Endothelial cell (in vitro differentiated cells): ENCODE measurements at places on chromosomes 11 and 22. TPM values are rescaled to one million over a fixed set of nuclear protein-coding genes. Genes with fewer than 3 reads are reported as not detected.

DNA sequence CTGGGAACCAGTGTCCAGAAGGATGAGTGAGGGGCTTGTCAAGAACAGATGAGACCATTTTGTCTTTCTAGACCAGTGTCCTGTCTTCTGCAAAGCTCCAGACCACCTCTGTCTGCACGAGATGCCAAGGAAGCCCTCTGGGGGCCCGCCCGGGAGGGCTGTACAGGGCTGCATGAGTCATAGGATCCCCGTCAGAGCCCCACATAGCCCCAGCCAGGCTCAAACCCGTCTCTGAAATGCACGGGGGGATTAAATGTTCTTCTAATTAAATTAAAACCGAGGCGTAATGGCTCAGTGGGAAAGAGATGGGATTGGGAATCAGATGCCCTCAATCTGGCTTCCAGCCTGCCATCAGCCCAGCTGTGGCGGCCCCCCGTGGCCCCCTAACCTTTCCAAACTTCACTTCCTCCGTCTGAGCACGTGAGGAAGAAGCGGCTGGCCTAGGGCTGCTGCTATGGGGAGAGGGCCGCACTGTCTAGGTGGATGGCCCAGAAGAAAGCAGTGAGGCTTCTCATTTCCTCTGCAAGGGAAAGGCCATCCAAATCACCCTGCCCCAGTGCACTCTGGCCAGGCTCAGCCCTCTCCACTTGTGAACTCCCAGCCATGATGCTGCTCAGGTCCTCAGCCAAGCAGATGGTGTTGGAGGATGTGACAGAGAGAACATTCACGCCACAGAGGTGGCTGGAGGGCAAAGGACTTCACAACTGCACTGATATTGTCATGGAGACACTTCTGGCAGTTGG is 32.8 kb downstream of the KCNQ1OT1 start:
- no peaks in the 10 kb centered on the region for H3K4me1 ChIP-seq
- no peak overlapping the region for H3K27ac ChIP-seq

- no peak overlapping the region for H3K27ac ChIP-seq
- no peaks in the 10 kb centered on the region for H3K36me3 ChIP-seq
- H3K4me1 ChIP-seq: peaks cover 3% of the 10 kb centered on the region
- DNase-seq: no peak
Observed at GRCh38 chr11:22234743-22235142, 41.9 kb downstream of the ANO5 start.

The FIBIN gene
- total RNA-seq: not detected

The RFPL1 gene
- total RNA-seq: not detected

The JAML gene
- total RNA-seq: 0.31 TPM

The SLC37A4 gene
- 21.9 TPM for total RNA-seq

DNA sequence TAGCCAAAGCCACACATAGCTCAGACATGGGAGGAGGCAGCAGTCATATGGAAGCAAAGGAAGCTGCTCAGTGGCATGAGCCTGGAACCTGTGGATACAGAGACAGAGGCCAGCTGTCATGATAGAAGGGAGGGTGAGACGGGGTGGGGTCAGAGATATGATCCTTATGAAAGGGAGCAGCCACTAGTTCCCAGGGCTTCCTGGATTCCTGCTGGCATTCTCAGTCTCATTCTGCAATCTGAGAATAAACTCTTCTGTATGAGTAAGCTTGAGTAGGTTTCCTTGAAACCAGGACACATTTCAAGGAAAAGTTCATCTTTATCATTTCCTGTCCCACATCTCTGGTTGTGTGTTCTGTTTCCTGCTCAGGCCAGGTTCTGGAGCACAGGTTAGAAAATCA is 220.2 kb upstream of the SNX19 start:
- no peaks in the 10 kb centered on the region for H3K27me3 ChIP-seq
- no peak overlapping the region for H3K27ac ChIP-seq
- no peak for DNase-seq
- H3K36me3 ChIP-seq: no peaks in the 10 kb centered on the region

GRCh38 chr11:31800398-31801265 is 10.5 kb downstream of the PAX6 start:
- H3K27me3 ChIP-seq: peaks cover 58% of the 10 kb centered on the region
- no peak overlapping the region for H3K27ac ChIP-seq
- DNase-seq: no peak

- H3K27me3 ChIP-seq: peaks cover 12% of the 10 kb centered on the region
- no peaks in the 10 kb centered on the region for H3K4me1 ChIP-seq
- H3K4me3 ChIP-seq: peak overlapping the region; percentile 78
- no peak overlapping the region for H3K27ac ChIP-seq
- DNase-seq: no peak
- peaks cover 27% of the 10 kb centered on the region for H3K36me3 ChIP-seq
Observed at GRCh38 chr22:50229370-50229769, 15.5 kb downstream of the TUBGCP6 start.

DNA sequence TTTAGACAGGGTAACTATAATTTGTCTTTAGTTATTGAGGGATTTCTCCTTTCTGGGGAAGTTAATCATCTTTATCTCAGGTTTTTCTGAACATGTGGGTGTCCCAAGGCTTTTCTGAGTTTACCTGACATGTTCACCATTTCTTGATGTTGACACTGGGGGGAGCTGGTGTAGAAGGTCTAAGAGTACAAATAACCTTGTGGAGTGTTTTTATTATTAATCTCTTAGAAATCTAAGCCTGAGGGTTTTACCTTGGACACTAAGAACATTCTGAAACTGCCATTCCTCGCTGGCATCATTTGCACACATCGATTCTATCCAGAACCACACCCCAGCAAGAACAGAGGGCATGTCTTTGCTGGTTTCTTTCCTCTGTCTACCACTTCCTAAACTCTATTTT is 15.6 kb upstream of the C11orf91 start:
- no peak overlapping the region for H3K4me3 ChIP-seq
- H3K27ac ChIP-seq: no peak overlapping the region
- H3K27me3 ChIP-seq: no peaks in the 10 kb centered on the region
- peaks cover 19% of the 10 kb centered on the region for H3K36me3 ChIP-seq

The MS4A1 gene
- not detected for total RNA-seq

DNA sequence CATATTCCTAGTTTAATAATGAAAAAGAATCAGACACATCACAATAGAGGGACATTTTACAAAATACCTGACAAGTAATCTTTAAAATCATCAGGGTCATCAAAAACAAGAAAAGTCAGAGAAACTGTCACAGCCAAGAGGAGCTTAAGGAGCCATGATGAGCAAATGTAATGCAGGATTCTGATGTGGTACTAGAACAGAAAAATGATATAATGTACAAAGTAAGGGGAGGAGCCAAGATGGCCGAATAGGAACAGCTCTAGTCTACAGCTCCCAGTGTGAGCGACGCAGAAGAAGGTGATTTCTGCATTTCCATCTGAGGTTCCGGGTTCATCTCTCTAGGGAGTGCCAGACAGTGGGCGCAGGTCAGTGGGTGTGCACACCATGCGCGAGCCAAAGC is 198.0 kb upstream of the FAT3 start:
- DNase-seq: no peak
- peaks cover 3% of the 10 kb centered on the region for H3K27me3 ChIP-seq
- H3K4me3 ChIP-seq: no peak overlapping the region
- H3K4me1 ChIP-seq: no peaks in the 10 kb centered on the region
- no peak overlapping the region for H3K27ac ChIP-seq

DNA sequence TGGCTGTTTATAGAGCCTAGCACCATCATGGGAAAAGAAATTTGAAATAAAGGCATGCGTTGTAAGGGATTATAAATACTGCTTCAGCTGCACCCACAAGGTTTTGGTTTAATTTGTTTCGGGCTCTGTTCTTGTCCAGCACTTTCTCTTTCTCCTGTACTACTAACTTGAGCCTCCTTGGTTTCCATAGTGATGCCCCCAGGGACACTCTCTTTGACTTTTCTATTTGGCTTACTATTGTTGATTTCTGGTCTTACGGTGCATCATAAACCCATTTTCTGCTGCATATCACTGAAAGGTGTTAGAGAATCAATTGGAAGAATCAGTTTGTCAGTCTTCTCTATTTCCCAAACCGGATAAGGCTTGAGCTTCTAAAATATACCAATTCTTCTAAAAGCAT is 1674.3 kb upstream of the RAG2 start:
- no peak overlapping the region for H3K27ac ChIP-seq
- no peaks in the 10 kb centered on the region for H3K27me3 ChIP-seq
- no peaks in the 10 kb centered on the region for H3K36me3 ChIP-seq
- H3K4me1 ChIP-seq: peaks cover 2% of the 10 kb centered on the region

DNA sequence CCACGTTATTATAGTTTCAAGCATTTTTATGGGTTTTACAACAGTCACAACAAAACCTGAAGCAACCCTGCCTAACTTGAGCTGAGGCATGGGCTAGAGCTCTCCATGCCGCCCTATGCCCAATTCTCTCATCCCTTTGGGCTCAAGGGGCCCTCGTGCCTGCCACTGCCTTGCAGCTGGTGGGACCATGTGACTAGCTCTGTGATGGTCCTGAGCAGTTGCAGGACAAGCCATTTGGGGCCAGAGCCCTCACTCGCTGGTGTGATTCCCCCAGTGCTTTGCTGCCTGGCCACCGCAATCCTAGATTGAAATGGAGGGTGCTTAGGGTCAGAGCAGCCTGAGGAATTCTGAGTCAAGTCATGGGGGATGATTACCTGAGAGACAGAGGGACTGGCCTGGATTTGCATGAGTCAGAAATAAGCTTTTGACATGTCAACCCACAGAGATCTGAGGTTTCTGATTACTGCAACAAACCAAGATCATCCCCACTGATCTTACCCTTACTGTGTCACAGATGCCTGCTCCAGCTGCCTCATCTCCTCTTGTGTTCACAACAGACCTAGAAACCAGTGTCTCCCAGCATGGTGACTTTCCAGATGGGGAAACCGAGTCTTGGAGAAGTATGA is 323.7 kb downstream of the BRD1 start:
- no peaks in the 10 kb centered on the region for H3K4me1 ChIP-seq
- no peak for DNase-seq
- H3K27me3 ChIP-seq: no peaks in the 10 kb centered on the region
- no peak overlapping the region for H3K4me3 ChIP-seq

The VSIG2 gene
- 8.6 TPM for total RNA-seq

DNA sequence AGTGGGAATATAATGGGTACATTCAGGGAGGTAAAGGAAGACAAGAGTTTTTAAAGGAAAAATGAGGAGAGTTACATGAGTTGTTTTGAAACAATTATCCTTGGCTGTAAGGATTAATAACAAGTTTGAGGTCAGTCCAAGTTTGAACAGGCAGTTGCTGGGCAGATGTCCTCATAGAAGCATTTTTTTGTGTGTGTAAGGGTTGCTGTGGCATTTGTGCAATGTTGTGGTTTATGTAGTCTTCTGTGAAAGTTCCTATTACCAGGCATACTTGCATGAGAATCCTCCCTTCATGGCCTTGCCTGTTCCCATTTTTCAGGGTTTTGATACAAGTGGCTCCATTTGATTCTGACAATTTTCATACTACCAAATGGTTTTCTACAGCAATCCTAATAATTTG is 400.2 kb downstream of the KCNA4 start:
- no peaks in the 10 kb centered on the region for H3K27me3 ChIP-seq
- no peak for DNase-seq
- H3K27ac ChIP-seq: no peak overlapping the region

DNA sequence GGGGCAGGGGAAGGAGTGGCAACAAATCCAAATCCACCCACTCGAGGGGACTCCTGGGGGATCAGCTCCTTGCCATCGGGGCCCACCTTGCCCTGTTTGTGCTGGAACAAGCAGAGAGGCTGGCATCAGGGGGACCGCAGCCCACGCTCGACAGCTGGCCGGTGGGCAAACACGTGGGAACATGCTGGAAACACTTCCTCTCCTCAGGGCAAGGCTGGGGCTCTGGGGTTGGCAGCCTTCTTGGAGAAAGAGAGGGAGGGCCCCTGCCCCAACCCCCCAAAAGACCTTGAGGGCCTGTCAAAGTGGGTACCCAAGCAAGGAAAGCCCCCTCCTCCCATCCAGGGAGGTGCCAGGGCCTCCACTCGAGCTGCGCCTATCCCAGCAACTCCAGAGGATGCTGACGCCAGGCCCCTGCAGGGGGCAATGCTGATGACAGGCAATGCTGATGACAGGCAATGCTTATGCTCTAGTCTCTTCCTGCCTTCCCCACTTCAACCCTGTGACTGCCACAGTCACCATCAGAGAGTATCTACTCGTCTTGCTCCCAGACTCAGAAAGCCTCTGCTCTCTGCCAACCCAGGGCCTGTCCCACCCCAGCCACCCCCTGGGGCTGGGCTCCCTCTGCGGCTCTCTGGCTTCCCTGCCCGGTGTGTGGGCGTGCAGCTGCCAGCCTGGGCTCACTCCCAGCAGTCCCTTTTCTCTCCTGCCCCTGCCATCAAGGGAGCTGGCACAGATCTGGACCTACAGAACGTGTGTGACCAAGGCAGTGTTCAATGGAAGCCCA is 6.0 kb downstream of the ESS2 start:
- peaks cover 6% of the 10 kb centered on the region for H3K27me3 ChIP-seq
- DNase-seq: no peak
- no peak overlapping the region for H3K4me3 ChIP-seq
- H3K4me1 ChIP-seq: no peaks in the 10 kb centered on the region

GRCh38 chr11:12434325-12434654 is 56.9 kb downstream of the PARVA start:
- H3K4me1 ChIP-seq: peaks cover 17% of the 10 kb centered on the region
- H3K27me3 ChIP-seq: no peaks in the 10 kb centered on the region
- H3K27ac ChIP-seq: no peak overlapping the region
- peaks cover under 1% of the 10 kb centered on the region for H3K36me3 ChIP-seq
- no peak for DNase-seq

The OR9G1 gene
- total RNA-seq: not detected

- no peak overlapping the region for H3K4me3 ChIP-seq
- DNase-seq: no peak
- no peak overlapping the region for H3K27ac ChIP-seq
- H3K36me3 ChIP-seq: no peaks in the 10 kb centered on the region
- peaks cover 9% of the 10 kb centered on the region for H3K4me1 ChIP-seq
- peaks cover 4% of the 10 kb centered on the region for H3K27me3 ChIP-seq
Observed at GRCh38 chr11:45094958-45095690, 51.3 kb upstream of the PRDM11 start.

GRCh38 chr11:129417458-129417857 is 41.8 kb downstream of the BARX2 start:
- no peaks in the 10 kb centered on the region for H3K27me3 ChIP-seq
- peaks cover 11% of the 10 kb centered on the region for H3K4me1 ChIP-seq
- DNase-seq: no peak
- H3K36me3 ChIP-seq: no peaks in the 10 kb centered on the region
- no peak overlapping the region for H3K4me3 ChIP-seq
- H3K27ac ChIP-seq: no peak overlapping the region

The DCPS gene
- total RNA-seq: 11.3 TPM

GRCh38 chr11:36092314-36093030 is 148.6 kb downstream of the LDLRAD3 start:
- peak overlapping the region; percentile 13 for H3K27ac ChIP-seq
- peaks cover 22% of the 10 kb centered on the region for H3K4me1 ChIP-seq
- H3K27me3 ChIP-seq: no peaks in the 10 kb centered on the region
- H3K36me3 ChIP-seq: peaks cover 31% of the 10 kb centered on the region

DNA sequence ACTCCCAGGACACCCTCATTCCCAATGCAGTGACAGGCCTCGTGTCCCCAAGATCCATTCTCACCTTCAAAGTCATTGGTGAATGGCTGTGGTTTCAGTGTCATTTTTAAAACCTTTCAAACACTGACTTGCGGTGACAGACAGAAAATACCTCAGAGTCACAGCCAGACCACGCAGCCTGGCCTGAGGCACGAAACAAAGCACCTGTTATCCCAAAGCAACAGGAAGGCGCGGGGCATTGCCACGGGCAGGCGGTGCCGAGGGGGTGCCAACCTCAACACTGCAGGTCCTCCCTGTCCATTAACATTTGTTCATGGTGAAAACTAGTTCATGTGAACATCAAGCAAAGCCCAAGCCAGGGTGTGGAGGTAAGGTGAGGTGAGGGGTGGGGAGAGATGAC is 38.2 kb downstream of the RPUSD4 start:
- no peak overlapping the region for H3K27ac ChIP-seq
- no peaks in the 10 kb centered on the region for H3K4me1 ChIP-seq
- no peak for DNase-seq
- H3K36me3 ChIP-seq: no peaks in the 10 kb centered on the region
- no peak overlapping the region for H3K4me3 ChIP-seq
